ENCODE measurements at places on chromosomes 4 and X.

DNA sequence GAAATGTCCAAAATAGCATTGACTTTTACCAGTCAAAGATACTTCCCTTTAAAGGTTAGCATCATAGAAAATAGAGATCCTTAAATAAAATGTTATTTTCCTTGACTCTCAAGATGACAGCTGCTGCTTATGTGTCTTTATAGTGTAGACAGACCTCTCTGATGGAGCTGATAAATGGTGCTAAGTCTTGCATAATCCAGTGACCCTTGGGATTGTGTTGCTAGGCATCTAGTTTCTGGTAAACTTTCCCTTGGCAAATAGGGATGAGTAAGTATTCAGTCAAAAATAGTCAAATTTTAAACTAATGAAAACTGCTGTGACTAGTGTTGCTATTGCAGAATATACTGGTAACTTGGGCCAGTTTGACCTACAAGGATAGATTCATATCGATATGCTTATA lies 53.6 kb downstream of the MBNL3 start:
- no peak for DNase-seq

GRCh38 chr4:87521319-87521718 lies 7.9 kb downstream of the SPARCL1 start:
- no peak for DNase-seq

GRCh38 chrX:114152130-114152529 lies 431.8 kb upstream of the HTR2C start:
- no peak for DNase-seq

- DNase-seq = no peak
Observed at GRCh38 chr4:155762334-155762733, 3.5 kb downstream of the GUCY1B1 start.

- no peak for DNase-seq
Observed at GRCh38 chrX:48968377-48968776, 3.3 kb downstream of the KCND1 start.

DNA sequence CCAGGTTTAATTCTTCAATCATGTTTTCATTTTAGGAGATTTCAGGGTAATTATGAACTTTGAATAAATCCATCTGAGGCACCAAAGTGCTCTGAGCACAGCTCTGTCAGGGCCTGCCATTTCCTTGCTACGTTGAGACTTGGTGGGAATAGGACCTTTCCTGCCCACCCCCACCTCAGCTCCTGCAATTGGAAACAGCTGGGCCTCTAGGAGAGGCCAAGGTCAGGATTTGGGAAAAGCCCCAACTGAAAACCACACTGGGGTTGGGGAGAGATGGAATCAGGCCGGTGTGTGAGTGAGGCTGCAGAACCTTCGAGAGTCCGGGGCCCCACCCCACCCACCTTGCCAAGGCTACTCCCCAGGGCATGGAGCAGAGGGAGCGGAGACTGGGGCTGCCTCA lies 212.7 kb upstream of the BCOR start:
- DNase-seq = no peak

GRCh38 chr4:6972375-6972650 lies 62.7 kb downstream of the TBC1D14 start:
- DNase-seq = no peak

GRCh38 chr4:26252349-26253025 lies 68.3 kb upstream of the RBPJ start:
- no peak for DNase-seq

- no peak for DNase-seq
Observed at GRCh38 chr4:155811083-155811482, 52.3 kb downstream of the GUCY1B1 start.

- DNase-seq = no peak
Observed at GRCh38 chrX:109928596-109929335, 74.1 kb upstream of the TMEM164 start.

- no peak for DNase-seq
Observed at GRCh38 chrX:68685685-68686084, 38.2 kb downstream of the STARD8 start.

DNA sequence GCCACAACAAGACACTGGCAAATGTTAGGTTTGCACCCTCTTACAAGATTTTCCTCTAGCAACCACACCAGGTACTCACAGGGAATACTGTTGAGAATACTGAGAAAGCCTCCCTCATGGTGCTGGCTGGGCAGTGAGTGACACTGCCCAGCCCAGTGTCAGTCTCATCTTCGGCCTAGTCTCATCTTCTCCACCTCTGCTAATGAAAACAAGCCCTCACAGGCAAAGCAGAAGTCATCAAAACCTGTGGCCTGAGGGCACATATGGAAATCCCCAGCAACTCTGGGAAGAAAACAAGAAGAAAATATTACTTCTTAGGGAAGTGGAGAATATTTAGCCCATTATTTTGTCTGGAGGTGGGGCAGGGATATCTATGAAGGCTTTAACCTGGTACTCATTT lies 7.9 kb upstream of the ADAM29 start:
- DNase-seq = no peak

- no peak for DNase-seq
Observed at GRCh38 chrX:40176351-40177116, 78.8 kb upstream of the BCOR start.

GRCh38 chr4:92455951-92456350 lies 152.2 kb downstream of the GRID2 start:
- DNase-seq = no peak

- DNase-seq = no peak
Observed at GRCh38 chrX:14017399-14017798, 12.3 kb downstream of the GEMIN8 start.

- no peak for DNase-seq
Observed at GRCh38 chr4:43485196-43485595, 592.7 kb downstream of the GRXCR1 start.

DNA sequence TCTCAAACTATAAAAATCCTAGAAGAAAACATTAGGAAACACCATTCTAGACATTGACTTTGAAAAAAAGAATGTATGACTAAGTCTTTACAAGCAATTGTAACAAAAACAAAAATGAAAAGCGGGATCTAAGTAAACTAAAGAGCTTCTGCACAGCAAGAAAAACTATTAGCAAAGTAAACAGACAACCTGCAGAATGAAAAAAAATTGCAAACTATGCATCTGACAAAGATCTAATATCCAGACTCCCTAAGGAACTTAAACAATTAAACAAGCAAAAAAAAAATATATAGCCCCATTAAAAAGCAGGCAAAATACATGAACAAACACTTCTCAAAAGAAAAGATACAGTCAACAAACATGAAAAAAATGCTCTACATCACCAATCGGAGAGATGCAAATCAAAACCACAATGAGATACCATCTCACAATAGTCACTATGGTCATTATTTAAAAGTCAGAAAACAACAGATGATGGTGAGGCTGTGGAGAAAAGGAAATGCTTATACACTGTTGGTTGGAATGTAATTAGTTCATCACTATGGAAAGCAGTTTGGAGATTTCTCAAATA lies 168.1 kb downstream of the EPHA5 start:
- peak; percentile 68 for DNase-seq
